ENCODE measurements at places on chromosomes 11 and 22.

DNA sequence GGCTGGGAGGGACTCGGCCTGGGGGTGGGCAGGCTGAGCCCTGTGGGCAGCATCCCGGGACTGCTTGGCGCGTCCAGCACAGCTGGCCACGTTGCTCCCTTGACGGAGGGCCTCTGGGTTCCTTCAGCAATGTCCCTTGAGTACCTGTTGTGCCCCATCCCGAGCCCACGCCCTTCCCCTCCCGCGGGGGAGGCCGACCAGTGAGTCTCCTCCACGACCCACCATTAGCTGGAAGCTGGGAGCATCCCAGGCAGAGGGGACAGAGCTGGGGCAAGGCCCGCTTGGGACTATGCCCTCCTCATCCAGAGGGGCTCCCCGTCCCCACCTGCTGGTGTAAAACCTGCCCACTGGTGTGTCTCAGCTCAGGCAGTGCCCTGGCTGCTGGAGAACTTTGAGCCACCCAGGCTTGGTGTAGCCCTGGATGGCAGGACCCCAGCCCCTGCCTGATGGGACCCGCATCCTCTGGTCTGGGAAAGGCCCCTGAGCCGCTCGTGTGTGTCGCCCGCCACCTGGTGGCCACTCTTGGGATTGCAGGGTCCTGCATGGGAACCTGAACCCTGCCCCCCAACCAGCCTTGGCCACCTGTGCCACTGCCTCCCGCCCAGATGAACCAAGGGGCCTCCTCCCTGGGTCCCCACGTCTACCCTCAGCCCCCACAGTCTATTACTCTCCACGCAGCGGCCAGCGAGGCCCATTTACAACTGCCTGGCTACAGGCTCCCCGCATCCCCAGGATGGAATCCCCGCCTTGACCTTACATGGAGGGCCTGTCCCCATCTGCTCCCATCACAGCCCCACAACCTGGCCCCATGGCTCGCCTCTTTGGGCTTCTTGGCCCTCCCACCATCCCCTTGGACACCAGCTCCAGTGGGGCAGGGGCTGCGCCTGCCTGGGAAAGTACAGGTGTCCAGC is 16.6 kb upstream of the ARHGAP8 start:
- DNase-seq = peak; percentile 67

- DNase-seq = no peak
These were observed 622.5 kb downstream of the TBC1D22A start for GRCh38 chr22:47384977-47385376.

DNA sequence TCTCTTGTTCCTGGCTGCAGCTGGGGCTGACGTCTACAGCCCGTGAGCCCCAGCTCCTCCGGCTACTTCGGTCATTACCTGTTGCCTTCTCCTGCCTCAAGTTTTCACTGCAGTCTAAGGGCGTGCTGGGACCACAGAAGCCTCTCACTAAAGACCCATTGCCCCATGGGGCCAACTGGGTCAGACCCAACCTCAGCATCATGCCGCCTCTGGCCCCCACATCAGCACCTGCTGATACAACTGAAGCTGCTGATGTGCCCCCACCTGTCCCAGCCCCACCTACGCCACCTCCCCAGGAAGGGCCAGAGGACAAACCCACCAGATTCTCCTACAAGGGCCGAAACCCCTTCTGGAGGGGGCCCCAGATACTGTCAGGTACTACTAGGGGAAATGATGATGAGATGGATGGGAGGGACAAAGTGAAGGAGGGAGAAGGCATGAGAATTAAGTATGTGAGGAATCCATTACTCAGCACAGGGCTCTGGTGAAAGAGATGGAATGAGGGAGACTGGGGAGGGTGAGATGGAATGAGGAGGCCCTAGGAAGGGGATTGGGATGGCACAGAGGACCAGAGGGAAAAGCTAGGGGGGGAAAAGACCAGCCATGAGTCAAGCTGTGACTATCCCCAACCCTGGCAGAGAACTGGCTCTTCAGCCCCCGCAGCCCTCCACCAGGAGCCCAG is 5.1 kb downstream of the C11orf42 start:
- no peak for DNase-seq

GRCh38 chr11:68140496-68141245 is 19.5 kb upstream of the CHKA start:
- DNase-seq = no peak

- no peak for DNase-seq
These were observed 35.5 kb upstream of the KRTAP5-7 start for GRCh38 chr11:71491531-71491930.

DNA sequence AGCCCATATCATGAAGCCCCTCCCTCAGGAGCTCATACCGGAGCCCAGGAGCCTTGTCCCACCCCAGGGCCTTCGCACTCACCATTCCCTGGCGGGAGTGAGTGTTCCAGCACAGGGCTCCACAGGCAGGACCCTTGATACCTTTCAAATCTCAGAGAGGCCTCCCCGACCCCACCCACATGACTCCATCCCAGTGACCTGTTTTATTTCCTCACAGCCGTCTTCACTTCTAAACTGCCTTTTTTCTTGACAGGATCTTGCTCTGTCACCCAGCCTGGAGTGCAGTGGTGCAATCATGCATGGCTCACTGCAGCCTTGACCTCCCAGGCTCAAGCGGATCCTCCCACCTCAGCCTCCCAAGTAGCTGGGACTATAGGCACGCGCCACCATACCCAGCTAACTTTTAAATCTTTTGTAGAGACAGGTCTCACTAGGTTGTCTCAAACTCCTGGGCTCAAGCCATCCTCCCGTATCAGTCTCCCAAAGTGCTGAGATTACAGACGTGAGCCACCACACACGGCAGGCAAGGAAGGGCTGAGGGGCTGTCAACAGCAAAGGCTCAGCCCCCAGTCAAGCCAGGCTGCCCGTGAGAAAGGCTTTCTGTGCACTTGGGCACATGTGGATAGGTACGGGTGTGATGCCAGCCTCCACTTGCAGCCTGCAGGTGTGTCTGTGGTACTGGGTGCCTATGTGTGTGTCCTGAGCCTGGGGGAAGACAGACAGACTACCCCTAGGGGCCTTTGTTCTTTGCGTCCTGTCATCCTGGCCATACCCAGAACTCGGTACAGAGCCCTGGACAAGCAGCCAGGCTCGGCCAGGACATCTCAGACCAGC is 9.3 kb downstream of the RPL3 start:
- peak; percentile 67 for DNase-seq

DNA sequence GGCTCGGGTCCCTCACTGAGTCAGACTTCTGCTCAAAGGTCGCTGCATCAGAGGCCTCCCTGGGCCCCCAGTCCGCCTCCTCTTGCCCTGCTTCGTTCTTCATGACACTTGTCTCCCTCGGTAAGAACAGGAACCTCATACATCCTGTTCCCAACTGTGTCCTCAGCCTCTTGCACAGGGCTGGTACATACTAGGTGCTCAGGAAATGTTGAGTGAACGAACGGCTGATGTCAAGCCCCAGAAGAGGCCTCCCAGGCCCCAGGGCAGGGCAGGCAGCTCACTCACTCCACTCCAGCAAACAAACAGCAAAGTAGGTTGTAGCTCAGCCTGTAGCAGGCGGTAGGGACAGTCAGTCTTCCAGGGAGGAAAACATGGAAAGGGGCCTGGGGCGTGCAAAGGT is 17.2 kb downstream of the SYNGR1 start:
- DNase-seq = peak; percentile 28

GRCh38 chr11:111123463-111124398 is 121.8 kb upstream of the POU2AF2 start:
- DNase-seq = no peak

GRCh38 chr22:44012591-44012990 is 11.5 kb upstream of the PARVB start:
- DNase-seq = no peak

DNA sequence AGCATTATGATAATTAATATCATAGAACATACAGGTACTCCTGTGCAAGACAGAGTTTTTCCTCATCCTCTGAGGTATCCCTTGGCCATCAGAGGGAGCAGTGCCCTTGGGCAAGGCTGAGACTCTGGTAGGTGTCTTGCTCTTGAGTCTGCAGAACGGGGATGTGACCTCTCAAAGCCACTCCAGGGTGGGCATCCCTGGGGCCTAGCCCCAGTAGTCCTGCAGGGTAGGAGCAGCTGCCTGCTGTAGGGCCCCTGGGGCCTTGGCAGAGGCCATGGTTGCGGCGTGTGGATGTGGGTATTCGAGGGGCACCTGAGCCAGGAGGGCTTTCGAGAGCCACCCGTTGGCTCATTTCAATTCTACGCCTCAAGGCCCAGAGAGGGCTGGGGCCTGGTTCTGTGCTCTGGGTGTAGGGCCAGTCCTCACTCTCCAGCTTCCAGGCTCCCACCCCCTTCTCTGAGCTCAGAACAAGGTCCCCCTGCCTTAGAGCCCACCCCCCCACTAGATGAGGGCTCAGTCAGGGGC is 7.7 kb upstream of the OMP start:
- DNase-seq = no peak

DNA sequence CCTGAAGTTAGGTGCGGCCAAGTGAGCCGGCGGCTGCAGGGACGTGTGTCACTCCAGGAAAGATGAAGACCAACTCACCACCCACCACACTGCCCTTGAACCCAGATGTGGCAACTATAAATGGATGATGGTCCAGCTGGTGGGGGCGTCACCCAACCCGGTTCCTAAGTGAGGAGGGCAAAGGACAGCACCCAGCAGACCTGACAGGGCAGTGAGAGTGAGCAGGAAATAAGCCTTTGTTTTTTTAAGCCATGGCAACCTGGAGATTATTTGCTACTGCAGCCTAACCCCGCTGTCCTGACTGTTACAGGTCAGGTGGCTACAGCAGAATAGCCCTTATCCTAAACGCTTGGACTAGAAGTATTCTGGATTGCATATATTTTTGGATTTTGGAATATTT is 228.9 kb downstream of the CTTN start:
- no peak for DNase-seq

- no peak for DNase-seq
These were observed 24.7 kb downstream of the PANX1 start for GRCh38 chr11:94153320-94153719.

- no peak for DNase-seq
These were observed 220.1 kb upstream of the SORL1-AS1 start for GRCh38 chr11:121672630-121673487.

GRCh38 chr11:68825571-68825970 is 16.1 kb downstream of the CPT1A start:
- DNase-seq = no peak

DNA sequence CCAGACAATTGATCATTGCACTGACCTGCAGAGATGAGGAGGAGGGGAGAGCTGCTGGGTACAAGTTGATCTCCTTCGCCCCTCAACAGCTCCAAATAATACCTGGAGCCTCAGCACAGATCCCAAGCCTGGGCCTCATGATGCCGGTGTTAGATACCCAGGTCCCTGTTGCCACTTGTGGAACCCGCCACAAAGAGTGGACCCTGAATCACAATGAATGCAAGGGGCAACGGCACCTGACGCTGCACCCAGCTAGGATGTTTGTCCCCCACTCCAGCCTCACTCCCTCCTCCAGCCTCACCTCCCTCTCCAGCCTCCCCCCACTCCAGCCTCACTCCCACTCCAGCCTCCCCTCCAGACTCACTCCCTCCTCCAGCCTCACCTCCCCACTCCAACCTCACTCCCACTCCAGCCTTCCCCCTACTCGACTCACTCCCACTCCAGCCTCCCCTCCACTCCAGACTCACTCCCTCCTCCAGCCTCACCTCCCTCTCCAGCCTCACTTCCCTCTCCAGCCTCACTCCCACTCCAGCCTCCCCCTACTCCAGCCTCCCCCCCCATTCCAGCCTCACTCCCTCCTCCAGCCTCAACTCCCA is 879.0 kb downstream of the BRD1 start:
- DNase-seq = no peak

DNA sequence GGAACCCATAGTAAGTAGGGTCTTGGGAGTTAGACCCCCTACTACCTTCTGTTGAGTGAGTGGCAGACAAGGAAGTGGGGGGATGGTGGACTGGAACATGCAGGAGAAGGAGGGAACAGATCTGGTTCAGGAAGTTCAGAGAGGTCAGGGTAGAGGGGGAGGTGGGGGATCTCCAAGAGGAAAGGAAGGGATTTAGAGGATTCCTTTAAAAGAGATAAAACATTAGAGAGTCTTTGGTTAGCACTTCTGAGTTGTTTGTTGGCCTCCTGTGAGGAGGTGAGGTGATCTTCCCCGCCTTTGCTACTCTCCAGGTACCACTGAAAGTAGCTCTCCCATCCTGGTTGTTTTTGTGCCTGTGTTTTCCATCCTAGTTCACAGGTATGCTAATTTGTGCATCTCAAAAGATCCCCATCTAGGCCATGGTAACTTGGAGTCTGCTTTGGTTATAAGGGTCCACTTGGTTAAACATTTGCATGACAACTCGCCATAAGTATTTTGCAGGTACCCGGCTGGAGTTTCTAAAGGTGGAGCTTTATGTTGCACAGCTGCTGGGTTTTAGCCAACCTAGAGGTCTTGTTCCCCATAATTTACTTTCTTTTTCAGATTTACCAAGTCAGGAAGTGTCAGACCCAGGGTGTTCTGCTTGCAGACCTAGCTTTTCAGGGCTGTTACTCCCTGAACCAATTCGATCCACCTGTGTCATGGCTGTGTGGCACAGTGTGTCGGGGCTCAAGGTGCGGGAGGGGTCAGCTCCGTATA is 79.3 kb upstream of the SORL1 start:
- DNase-seq = peak; percentile 25

GRCh38 chr22:39070186-39070585 is 6.9 kb upstream of the APOBEC3G start:
- DNase-seq = no peak

DNA sequence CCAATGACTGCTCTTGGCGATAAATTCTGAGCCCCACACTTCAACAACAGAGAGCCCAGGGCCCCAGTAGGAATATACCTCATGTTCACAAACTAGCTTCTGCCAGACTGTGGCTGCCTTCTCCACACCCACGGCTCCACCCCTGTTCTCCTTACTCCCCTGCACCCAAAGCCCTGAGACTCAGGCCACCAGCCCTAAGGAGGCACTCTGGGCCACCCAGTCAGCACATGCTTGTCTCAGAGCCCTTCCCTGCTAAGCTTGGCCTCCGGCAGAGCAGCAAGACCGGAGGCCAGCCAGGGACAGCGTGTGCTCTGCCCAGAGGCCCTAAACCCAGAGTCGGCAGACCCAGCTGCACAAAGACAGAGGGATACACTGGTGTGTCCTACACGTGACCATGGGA is 27.9 kb downstream of the SPATA19 start:
- DNase-seq = no peak

DNA sequence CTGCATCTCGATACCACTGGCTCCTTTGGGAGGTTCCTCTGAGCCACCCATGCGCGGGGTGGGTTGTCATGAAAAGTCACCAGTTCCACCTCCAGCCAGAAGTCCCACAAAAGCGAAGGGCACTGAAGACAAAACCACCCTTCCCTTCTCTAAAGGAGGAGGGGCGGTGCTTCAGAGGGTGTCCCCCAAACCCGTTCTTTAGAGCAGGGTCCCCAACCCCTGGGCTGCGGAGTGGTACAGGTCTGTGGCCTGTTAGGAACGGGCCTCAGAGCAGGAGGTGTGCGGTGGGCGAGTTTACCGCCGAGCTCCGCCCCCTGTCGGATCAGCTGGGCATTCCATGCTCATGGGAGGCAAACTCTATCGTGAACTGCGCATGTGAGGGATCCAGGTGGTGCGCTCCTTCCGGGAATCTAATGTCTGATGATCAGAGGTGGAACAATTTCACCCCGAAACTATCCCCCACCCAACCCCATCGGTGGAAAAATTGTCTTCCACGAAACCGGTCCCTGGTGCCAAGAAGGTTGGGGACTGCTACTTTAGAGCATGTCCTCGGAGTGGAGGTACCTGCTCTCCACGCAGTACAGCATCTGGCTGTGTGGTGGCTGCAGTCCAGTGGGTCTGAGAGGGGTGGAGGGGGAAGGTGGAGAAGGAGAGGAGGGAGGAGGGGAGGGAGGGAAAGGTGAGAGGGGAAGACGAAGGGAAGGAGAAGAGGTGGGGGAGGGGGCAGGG is 72.9 kb upstream of the SEPTIN5 start:
- no peak for DNase-seq
